ENCODE measurements at places on chromosomes 3 and 15.

DNA sequence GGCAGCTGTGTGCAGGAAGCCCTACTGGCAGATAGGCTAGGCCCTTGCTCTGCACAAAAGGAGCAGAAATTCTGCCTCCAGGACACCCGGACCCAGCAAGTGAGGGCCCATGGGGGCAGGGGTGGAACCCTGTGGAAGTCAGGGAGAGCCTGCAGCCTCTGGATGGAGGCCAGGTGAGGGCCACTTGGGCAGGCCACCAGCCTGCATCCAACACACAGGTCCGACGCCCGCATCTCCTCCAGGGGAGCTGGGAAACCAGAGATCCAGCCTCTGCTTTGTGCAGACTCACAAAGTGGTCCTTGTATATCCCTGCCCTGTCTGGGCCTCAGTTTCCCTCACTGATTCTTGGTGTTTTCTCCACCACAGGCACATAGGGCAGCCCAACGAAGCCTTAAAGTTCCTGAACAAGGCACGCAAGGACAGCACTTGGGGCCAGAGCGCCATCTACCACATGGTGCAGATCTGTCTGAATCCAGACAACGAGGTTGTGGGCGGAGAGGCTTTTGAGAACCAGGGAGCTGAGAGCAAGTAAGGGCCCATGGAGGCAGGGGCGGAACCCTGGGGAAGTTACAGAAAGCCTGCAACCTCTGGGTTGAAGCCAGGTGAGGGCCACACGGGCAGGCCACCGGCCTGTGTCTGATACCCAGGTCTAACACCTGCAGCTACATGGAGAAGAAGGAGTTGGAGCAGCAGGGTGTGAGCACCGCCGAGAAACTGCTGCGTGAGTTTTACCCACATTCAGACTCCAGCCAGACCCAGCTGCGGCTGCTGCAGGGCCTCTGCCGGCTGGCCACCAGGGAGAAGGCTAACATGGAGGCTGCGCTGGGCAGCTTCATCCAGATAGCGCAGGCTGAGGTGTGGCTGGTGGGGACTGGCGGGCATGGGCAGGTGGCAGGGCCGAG is 16.6 kb downstream of the CSRNP1 start:
- DNase-seq = no peak

GRCh38 chr3:128573707-128574162 is 76.9 kb downstream of the RPN1 start:
- no peak for DNase-seq

DNA sequence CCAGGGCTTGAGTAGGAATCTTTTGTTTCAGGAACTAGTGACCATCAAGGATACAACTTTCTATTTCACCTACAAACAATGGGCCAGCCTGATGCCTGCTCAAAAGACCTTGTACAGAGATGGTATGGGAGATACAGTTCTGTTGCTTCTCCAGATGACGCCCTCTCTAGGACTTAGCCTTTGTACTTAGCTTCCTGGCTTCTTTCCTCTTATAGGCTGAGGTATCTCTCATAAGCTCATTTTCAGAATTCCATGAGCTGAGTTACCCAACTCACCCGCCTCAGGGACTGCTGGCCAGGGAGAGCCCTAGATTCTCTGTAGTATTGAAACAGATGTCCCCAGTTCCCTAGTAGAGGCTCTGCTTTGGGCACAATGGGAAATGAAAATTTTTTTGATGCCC is 8.6 kb upstream of the ZNF620 start:
- DNase-seq = no peak

DNA sequence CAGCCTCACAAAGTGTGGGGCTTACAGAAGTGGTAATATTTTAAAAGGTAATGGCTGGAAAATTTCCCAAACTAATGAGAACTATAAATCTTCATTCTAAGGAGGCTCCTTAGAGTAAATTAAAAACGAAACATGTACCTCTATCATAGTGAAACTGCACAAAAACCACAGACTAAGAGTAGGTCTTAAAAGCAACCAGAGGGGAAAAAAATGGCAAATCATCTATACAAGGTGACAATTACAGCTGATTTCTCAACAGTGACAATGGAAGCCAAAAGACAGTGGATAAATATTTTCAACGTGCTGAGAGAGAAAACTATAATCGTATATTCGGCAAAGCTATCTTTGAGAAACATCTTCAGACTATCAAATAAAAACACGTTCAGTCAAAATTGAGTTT is 20.6 kb downstream of the HEG1 start:
- no peak for DNase-seq

- DNase-seq = no peak
Measured at GRCh38 chr3:33278163-33278562, 921 bp downstream of the FBXL2 start.

DNA sequence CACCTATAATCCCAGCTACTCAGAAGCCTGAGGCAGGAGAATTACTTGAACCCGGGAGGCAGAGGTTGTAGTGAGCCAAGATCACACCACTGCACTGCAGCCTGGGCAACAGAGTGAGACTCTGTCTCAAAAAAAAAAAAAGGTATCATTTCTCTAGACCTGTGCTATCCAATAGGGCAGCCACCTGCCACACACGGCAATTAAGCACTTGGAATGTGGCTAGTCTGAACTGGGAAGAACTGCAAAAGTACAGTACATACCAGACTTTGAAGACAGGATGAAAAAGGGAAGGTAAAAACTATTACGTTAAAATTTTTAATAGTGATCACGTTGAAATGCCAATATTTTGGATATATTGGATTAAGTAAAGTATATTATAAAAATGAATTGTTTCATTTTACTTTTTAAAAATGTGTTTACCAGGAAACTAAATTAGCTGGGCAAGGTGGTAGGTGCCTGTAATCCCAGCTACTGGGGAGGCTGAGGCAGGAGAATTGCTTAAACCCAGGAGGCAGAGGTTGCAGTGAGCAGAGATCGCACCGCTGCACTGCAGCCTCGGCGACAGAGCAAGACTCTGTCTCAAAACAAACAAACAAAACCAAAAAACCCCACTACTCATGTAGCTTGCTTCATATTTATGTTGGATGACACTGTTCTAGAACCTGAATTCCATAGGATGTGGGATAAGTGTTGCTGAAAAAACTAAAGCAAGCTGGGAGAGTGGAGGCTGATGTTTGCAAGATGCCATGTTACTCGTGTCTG is 2.3 kb downstream of the CYP8B1 start:
- no peak for DNase-seq

GRCh38 chr15:22950256-22950990 is 29.7 kb downstream of the CYFIP1 start:
- no peak for DNase-seq

GRCh38 chr3:60758831-60759230 is 492.4 kb downstream of the FHIT start:
- no peak for DNase-seq

GRCh38 chr3:184590795-184591194 is 29.2 kb downstream of the EPHB3 start:
- no peak for DNase-seq

- no peak for DNase-seq
Measured at GRCh38 chr3:8070011-8070410, 431.6 kb upstream of the LMCD1 start.

DNA sequence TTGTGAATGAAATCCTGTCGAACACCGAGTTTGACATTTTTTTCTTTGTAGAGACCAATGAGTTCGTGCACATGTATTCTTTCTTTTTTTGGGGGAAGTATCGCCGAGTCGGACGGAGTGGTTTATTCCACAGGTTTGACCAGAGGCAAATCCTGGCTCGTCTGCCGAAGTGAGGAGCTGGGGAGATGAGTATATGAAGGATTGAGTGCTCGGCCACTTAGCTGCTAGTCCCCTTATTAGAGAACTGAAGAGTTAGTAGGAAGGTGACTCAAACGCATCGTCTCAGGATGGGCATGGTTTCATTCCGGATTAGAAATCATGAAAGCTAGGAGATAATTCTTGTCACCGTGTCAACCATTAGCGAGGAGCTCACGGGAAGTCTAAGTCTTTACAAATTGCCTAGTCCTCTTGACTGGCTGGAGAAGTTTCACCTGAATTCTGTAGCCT is 154.7 kb upstream of the GOLIM4 start:
- no peak for DNase-seq

DNA sequence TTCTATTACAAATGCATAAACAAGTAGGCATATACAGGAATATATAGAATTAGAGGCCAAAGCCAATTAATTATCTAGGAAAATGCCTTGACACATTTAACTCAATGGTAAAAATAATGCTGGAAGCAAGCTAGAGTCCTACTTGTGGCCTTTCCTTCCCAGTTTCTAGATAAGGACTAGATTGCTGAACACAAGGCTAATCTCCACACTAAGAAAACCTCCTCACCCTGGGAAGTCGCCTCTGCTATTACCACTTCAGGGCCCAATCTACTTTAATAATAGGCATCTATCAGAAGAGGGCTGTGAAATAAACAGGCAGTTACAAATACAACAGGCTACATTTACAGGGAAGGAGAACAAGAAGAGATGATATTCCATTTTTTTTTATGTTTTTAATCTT is 80.5 kb upstream of the PRICKLE2 start:
- DNase-seq = no peak
